HCT116 (cell line): ENCODE measurements at places on chromosomes 2 and 18. TPM values are rescaled to one million over a fixed set of nuclear protein-coding genes. Genes with fewer than 3 reads are reported as not detected.

DNA sequence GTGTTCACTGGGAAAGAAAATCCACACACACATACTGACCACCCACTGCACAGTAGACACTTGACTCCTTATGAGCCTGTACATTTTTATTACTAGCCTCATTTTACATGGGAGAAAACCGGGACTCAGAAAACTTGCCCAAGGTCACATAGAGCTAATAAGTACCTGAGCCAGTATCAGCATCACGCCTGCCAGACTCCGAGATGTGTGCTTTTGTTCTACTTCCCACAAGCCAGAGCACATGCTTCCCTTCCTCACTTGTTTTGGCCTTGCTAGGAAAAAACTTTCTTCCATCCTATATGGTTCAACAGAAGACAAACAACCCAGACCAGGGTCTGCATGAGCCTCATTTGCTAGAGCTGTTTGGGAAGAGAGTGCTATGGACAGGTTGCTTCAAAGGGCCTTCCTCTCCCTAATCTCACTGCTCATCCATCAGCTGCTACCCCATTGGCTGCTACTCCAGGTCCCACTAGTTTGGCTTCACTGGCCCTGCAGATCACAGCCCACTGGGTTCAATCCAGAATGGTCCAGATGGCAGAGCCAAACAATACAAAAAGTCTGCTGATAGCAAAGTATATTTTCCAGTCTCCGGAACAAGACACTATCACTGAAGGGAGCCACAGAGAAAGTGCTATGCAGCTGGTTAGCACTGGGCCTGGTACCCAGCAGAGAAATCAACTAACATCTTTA lies 63.9 kb downstream of the STK39 start:
- peak overlapping the region; percentile 70 for H3K27ac ChIP-seq
- H3K4me3 ChIP-seq, result peak overlapping the region; percentile 12
- no peaks in the 10 kb centered on the region for H3K27me3 ChIP-seq
- DNase-seq, result no peak
- peaks cover 3% of the 10 kb centered on the region; the same call in 1 of the 2 replicates for H3K36me3 ChIP-seq

- no peak for DNase-seq
- H3K27me3 ChIP-seq, result no peaks in the 10 kb centered on the region
- no peak overlapping the region for H3K27ac ChIP-seq
- H3K4me1 ChIP-seq, result no peaks in the 10 kb centered on the region
- no peaks in the 10 kb centered on the region for H3K36me3 ChIP-seq
- H3K4me3 ChIP-seq, result no peak overlapping the region
Observed at GRCh38 chr2:188425266-188425665, 133.6 kb downstream of the GULP1 start.

DNA sequence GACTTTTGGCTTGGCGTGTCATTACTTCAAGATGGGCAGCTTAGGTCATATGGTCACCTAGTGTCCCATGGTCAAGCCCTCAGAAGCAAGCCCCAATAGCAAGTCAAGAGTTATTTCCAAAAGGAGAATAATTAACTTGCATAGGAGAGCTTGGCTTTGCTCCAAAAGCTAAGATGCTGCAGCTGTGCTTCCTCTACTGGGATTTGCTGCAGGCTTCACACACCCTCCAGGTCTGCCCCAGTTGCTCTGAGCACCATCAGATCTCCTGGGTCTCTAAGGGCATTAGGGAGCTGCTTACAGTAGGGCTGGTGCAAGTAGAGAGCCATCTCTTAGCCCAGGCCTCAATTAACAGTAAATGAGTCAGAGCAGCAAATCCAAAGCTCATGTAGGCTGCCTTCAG lies 46.6 kb downstream of the THUMPD2 start:
- H3K4me1 ChIP-seq, result no peaks in the 10 kb centered on the region
- H3K27me3 ChIP-seq, result no peaks in the 10 kb centered on the region
- H3K36me3 ChIP-seq, result peaks cover 9% of the 10 kb centered on the region

- DNase-seq, result no peak
- no peaks in the 10 kb centered on the region for H3K36me3 ChIP-seq
- H3K4me3 ChIP-seq, result no peak overlapping the region
- H3K4me1 ChIP-seq, result no peaks in the 10 kb centered on the region
- 0 out of 2 replicates have a peak, but pooled peaks cover 2% of the 10 kb centered on the region for H3K27me3 ChIP-seq
Observed at GRCh38 chr18:35770376-35771014, 189.0 kb downstream of the GALNT1 start.

DNA sequence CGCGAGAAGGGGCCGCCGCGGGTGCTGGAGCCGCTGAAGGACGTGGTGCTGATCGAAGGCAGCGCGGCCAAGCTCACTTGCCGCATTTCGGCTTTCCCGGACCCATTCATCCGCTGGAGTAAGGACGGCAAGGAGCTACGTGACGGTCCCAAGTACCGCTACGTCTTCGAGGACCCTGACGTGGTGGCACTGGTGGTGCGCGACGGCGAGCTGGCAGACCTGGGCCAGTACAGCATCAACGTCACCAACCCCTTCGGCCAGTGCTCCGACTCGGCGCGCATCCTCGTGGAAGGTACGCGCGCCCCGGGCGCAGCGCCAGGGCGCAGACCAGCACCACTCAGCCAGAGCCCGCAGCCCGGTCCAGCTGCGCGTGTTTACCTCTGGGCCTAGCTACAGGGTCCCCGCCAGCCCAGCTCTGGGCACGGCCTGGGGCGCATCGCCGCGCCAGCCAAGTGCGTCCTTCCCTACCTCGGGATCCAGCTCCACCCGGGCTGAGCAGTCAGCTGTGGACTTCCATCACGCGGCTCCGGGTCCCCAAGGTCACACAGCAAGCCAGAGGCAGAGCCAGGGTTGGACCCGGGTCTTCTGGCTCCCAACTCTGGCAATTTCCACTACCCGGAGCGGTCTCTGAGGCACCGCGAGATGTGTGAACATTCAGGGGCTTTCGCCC lies 1.7 kb upstream of the GMPPA start:
- H3K4me3 ChIP-seq, result no peak overlapping the region
- H3K4me1 ChIP-seq, result peaks cover 47% of the 10 kb centered on the region
- no peaks in the 10 kb centered on the region for H3K27me3 ChIP-seq
- no peaks in the 10 kb centered on the region for H3K36me3 ChIP-seq
- DNase-seq, result no peak
- H3K27ac ChIP-seq, result peak overlapping the region; percentile 35; the same call in 1 of the 2 replicates

GRCh38 chr18:76161983-76162382 lies 333.1 kb downstream of the ZNF516 start:
- H3K27ac ChIP-seq, result no peak overlapping the region
- no peaks in the 10 kb centered on the region for H3K4me1 ChIP-seq
- H3K27me3 ChIP-seq, result no peaks in the 10 kb centered on the region
- DNase-seq, result no peak
- no peak overlapping the region for H3K4me3 ChIP-seq

DNA sequence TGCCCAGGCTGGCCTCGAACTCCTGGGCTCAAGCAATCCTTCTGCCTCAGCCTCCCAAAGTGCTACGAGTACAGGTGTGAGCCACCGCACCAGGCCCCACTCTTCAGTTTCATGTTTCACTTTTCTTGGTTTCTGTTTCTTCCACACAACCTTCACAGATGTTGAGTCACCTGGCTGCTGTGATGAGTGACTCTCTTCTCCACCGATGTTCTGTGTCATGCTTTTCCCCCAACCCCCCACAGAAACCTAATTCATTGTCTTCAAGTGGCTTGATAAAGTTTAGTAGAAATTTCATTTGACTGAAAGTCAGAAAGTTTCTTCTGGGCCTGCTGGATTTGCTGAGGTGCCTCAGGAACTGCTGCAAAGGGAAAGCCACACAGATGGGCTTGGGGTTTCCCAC lies 78.5 kb downstream of the SPHKAP start:
- no peak for DNase-seq
- no peak overlapping the region for H3K27ac ChIP-seq
- H3K36me3 ChIP-seq, result no peaks in the 10 kb centered on the region
- no peaks in the 10 kb centered on the region; the same call in 1 of the 2 replicates for H3K27me3 ChIP-seq

DNA sequence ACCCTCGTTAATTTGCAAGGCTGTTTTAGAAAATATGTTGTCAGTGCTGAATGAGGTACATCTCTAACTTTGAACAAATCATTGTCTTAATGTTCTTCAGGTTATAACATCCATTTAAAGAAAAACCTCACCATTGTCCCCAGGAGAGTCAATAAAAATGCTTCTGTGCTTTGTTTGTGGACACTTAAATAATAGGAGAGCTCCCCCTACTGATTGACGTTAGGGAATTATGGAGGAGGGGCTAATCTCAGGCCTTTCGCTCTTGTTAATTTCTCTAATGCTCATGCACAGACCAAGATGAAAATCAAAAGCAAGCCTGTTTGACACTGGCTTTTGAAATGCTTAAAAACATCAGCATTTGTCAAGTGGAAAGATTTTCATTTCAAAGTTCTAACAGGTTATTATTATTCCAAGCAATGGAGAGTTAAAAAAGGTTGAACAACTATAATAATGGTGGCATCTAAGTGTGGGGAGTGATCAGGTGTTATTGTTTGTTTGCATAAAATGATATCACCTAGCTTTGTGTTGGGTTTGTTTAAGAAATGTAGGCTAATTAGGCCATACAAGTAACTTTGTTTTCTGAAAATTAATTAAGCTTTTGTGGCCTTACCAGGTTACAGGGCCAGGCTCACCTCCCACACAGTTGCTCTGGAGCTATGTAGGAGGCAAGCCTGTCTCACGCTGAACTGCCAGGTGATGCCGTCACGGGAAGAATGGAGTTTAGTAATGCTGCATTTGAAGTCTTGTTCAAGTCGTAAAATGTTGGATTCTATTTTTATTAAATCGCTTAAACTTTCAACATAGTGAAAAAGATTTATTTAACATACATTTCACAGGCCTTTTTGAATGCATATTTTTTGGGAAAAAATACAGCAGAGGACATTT lies 51.7 kb upstream of the SMIM21 start:
- peak; percentile 51 for DNase-seq
- no peak overlapping the region for H3K27ac ChIP-seq
- no peaks in the 10 kb centered on the region for H3K27me3 ChIP-seq

DNA sequence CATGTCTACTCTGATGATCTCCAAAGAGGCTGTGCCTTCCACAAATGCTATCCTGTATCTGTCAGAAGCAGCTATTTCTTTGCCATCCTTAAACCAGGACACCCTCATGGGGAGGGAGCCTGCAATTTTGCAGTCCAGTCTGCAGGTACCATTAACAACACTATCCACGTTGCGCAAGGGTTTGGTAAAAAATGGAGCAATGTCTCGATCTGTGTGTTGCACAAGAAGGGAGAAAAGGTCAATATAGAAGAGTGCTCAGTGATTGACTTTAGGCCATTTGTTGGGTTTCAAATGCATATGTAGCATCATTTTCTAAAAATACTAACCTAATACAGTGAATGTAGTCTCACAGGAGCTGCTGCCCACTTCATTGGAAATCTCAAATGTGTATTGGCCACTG lies 74.3 kb downstream of the TTN start:
- H3K36me3 ChIP-seq, result no peaks in the 10 kb centered on the region
- DNase-seq, result no peak
- H3K4me3 ChIP-seq, result no peak overlapping the region
- peaks cover 87% of the 10 kb centered on the region for H3K27me3 ChIP-seq
- no peaks in the 10 kb centered on the region for H3K4me1 ChIP-seq

DNA sequence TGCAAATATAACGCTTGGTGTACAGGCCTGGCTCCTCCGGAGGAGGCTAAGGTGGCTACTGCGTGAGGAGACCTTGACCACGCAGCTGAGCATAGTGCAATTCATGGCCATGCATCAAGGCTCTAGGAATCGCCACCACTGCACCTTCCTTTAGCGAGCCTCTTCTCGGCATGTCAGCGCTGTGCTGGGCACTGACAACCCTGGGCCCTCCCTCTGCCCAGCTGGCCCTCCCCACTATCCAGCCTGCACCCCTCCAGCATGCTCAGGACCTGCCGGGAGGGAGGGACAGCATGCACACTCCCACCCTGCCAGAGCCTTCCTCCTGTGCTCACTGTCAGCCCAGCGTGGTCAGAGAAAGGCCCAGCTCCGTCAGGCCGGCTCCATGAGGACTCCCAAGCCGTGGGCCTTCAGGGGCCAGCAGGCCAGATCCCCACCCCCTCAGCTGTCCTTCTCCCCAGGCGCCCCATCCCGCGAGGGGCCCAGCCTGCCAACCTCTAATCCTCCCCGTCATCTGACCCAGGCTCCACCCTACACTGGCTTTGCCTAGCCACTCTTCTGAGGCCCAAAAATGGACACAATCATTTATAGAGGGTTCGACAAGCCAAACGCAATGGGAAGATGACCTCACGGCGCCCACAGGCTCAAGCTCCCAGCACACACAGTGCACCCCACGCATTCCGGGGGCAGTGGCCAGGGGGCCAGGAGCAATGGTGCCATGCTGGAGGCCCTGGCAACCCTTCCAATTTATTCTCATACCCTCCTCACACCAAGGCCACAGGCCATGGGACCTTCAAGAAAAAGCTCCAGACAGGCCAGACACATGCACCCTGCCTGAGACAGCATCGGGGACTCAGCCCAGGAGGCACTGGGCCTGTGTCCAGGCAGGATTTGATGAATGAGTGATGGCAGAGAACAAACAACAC lies 3.5 kb downstream of the BIN1 start:
- H3K4me1 ChIP-seq, result peaks cover 44% of the 10 kb centered on the region
- H3K4me3 ChIP-seq, result no peak overlapping the region
- no peak overlapping the region for H3K27ac ChIP-seq

- no peaks in the 10 kb centered on the region for H3K27me3 ChIP-seq
- H3K4me1 ChIP-seq, result peaks cover 9% of the 10 kb centered on the region
- no peaks in the 10 kb centered on the region for H3K36me3 ChIP-seq
Observed at GRCh38 chr2:10359246-10359645, 56.5 kb downstream of the HPCAL1 start.

GRCh38 chr2:239390546-239391285 lies 10.1 kb downstream of the HDAC4 start:
- no peak for DNase-seq
- peaks cover 7% of the 10 kb centered on the region; the same call in 1 of the 2 replicates for H3K4me1 ChIP-seq
- no peaks in the 10 kb centered on the region for H3K27me3 ChIP-seq
- H3K4me3 ChIP-seq, result no peak overlapping the region
- H3K27ac ChIP-seq, result no peak overlapping the region
- H3K36me3 ChIP-seq, result no peaks in the 10 kb centered on the region; the same call in 1 of the 2 replicates

- H3K27me3 ChIP-seq, result no peaks in the 10 kb centered on the region
- H3K4me3 ChIP-seq, result no peak overlapping the region
- no peak for DNase-seq
Observed at GRCh38 chr2:134900151-134900550, 18.5 kb upstream of the CCNT2 start.

DNA sequence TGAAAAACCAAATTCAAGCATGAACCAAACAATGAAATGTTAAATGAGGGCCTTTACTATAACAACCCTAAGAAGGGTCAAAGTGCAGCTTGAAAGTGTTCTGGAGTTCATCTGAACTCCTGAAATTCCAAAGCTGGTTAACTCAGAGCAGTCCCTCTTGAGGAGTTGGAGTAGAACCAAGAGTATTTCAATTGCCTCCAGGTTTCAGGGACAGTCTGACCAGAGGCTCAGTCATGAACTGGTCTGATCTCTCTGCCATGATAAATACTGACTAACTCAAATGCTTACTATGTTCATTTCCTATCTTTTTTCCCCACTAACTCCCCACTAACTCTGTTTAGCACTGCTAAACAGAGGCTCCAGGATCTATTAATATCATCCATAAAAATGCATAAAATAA lies 2.7 kb downstream of the STARD7 start:
- 0 out of 2 replicates have a peak, but pooled peaks cover 2% of the 10 kb centered on the region for H3K36me3 ChIP-seq
- H3K4me1 ChIP-seq, result peaks cover 14% of the 10 kb centered on the region
- no peaks in the 10 kb centered on the region for H3K27me3 ChIP-seq
- no peak for DNase-seq
- H3K27ac ChIP-seq, result no peak overlapping the region
- H3K4me3 ChIP-seq, result no peak overlapping the region

PLEKHA3 gene
- 26.8 TPM for total RNA-seq

MAP3K19 gene
- not detected for total RNA-seq

RBBP8 gene
- total RNA-seq, result 66.6 TPM

ATOH8 gene
- total RNA-seq, result 0.74 TPM

KCNIP3 gene
- 3.1 TPM for total RNA-seq
